Naive thymus-derived CD8-positive, alpha-beta T cell (primary cell): ENCODE measurements at places on chromosomes 7 and 10. TPM values are rescaled to one million over a fixed set of nuclear protein-coding genes. Genes with fewer than 3 reads are reported as not detected.

Gene OR2A5
- polyA plus RNA-seq = not detected

Gene SCART1
- polyA plus RNA-seq = not detected

Gene GPR22
- polyA plus RNA-seq = not detected

Gene SFRP4
- polyA plus RNA-seq = not detected

Gene OR6V1
- polyA plus RNA-seq = not detected

Gene ZNF22
- 58.7 TPM for polyA plus RNA-seq

Gene PKD1L1
- polyA plus RNA-seq = 0.08 TPM

Gene CEP55
- polyA plus RNA-seq = not detected

Gene ADGRA1
- not detected for polyA plus RNA-seq

Gene CYP2C19
- polyA plus RNA-seq = not detected

Gene VWA2
- polyA plus RNA-seq = not detected

Gene ACTL6B
- not detected for polyA plus RNA-seq

Gene MYPN
- polyA plus RNA-seq = not detected

Gene ENO4
- not detected for polyA plus RNA-seq

Gene HOXA11
- not detected for polyA plus RNA-seq

Gene CRHR2
- not detected for polyA plus RNA-seq

Gene EBLN1
- polyA plus RNA-seq = not detected

Gene HMX2
- polyA plus RNA-seq = not detected

Gene BLVRA
- polyA plus RNA-seq = 20.2 TPM

Gene BAIAP2L1
- polyA plus RNA-seq = 0.06 TPM

Gene HOXA13
- not detected for polyA plus RNA-seq

Gene NPFFR1
- polyA plus RNA-seq = not detected

Gene ZNF862
- 10.6 TPM for polyA plus RNA-seq
